ENCODE measurements at places on chromosomes 3 and 15. TPM values are rescaled to one million over a fixed set of nuclear protein-coding genes. Genes with fewer than 3 reads are reported as not detected.

Gene CAPN7
- total RNA-seq = 28.3 TPM

GRCh38 chr15:70023064-70023768 lies 74.5 kb downstream of the TLE3 start:
- DNase-seq = peak; percentile 97

GRCh38 chr3:14822134-14822533 lies 3.4 kb downstream of the FGD5 start:
- DNase-seq = no peak

- peak; percentile 77 for DNase-seq
Observed at GRCh38 chr15:59437817-59438624, at the start of gene FAM81A. Gene FAM81A, plus strand, starts transcription at chr15:59438186. Its CDS starts 20,441 bp downstream, at chr15:59458627.

Gene TICRR
- 2.3 TPM for total RNA-seq

- no peak for DNase-seq
Observed at GRCh38 chr3:48196611-48197010, 8.4 kb upstream of the CDC25A start.

- no peak for DNase-seq
Observed at GRCh38 chr3:51719410-51720025, 12.7 kb downstream of the GRM2 start.

Measured in GM23248 (cell line).